Left ventricle myocardium inferior (tissue), 1 donor: ENCODE measurements at places on chromosomes 16 and 17. TPM values are rescaled to one million over a fixed set of nuclear protein-coding genes. Genes with fewer than 3 reads are reported as not detected.

GGT6 gene
- not detected for total RNA-seq

DNA sequence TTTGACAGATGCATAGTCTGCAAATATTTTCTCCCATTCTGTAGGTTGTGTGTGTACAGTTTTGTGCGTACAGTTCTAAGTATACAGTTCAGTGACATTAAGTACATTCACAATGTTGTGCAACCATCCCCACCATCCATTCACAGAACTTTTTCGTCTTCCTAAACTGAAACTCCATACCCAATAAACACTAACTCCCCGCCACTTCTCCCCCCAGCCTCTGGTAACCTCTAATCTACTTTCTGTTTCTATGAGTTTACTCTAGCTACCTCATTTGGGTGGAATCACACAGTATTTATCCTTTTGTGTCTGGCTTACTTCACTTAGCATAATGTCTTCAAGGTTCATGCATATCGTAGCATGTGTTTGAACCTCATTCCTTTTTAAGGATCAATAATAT, 14.3 kb downstream of the PIK3R5 start:
- DNase-seq, result no peak
- peaks cover 6% of the 10 kb centered on the region for H3K4me1 ChIP-seq
- no peak overlapping the region for H3K27ac ChIP-seq
- no peaks in the 10 kb centered on the region for H3K36me3 ChIP-seq
- peaks cover 47% of the 10 kb centered on the region for H3K27me3 ChIP-seq

DNA sequence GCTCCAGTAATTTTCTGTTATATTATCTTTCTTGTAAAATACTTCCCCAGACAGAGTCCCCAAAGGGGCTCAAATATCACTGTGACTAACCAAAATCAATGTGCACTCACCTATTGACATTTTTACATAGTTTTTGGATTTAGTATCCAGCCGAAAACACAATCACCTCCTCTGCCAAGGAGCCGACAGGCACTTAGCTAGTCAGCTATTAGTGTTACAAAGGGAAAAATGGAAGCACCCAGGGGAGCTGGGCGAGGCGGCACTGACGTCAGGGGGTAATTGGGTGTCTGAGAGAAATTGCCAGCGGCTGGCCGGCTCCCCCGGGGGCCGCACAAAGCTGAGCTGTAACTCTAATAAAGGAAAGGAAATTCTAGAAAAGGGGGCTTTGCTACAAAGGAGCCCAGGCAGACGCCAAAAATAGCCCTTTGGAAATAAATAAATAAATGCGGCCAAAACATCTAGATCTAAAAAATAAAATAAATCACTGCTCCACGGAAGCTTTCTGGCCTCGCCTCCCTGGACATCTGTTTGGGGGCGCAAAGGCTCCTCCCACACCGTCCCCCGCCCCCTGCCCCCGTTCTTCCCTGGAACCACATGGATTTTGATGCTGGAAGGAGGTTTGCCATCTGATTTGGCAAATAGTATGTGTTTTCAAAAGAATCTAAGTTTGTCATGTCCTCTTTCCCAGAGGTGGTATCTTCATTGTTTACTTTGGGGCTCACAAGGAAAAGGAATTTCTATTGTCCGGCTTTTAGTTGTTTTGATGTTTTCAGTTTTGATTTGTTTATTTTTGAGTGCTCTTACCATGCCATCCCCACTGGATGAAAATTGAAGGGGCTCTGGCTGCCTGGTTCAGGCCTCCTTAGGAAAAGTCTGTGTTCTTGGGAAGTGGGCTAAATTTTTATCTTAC, 156.7 kb downstream of the ZNF423 start:
- H3K4me3 ChIP-seq, result peak overlapping the region; percentile 40
- peaks cover 30% of the 10 kb centered on the region for H3K27me3 ChIP-seq
- peak; percentile 72 for DNase-seq
- peaks cover 57% of the 10 kb centered on the region for H3K4me1 ChIP-seq
- H3K27ac ChIP-seq, result peak overlapping the region; percentile 84

- no peaks in the 10 kb centered on the region for H3K27me3 ChIP-seq
- H3K36me3 ChIP-seq, result no peaks in the 10 kb centered on the region
- peaks cover 11% of the 10 kb centered on the region for H3K4me1 ChIP-seq
- no peak for DNase-seq
Measured at GRCh38 chr17:82677353-82677925, 21.1 kb downstream of the RAB40B start.

CCL4 gene
- total RNA-seq, result 0.91 TPM

GRCh38 chr16:85279825-85280545, 167.7 kb upstream of the CIBAR2 start:
- no peak overlapping the region for H3K27ac ChIP-seq
- no peaks in the 10 kb centered on the region for H3K36me3 ChIP-seq
- H3K4me3 ChIP-seq, result no peak overlapping the region
- H3K4me1 ChIP-seq, result peaks cover 8% of the 10 kb centered on the region

DNA sequence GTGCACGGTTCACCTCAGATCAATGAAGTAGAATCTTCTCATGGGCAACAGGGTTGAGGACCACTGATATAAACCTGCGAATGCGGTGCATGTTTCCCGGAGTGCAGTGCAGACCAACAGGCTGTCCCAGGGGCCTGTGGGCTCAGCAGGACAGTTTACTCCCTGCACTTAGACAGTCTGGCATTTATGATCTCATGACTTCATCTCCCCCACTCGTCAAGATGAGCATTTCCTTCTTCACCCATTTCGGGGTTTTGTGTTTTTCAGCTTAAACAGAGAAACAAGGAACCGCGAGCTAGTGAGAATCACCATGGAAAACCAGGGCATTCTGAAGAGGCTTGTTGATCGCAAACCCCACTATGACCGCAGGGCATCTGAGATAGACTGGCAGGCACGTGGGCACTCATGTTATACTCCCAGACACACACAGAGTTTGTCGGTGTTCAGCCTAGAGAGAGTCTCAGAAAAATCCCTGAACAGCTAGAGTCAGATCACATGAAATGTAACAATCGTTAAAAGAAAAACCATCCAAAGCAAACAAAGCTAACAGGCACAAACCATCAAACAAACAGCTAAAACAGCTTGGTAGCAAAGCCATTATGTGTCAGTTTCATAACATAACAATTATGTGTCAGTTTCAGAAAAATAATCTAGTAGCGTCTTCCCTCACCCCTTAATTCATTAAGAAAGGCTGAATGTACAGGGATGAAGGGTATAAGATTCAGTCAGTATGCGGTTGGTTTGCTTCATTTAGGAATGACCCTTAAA, 2.9 kb downstream of the CFAP97D1 start:
- H3K36me3 ChIP-seq, result no peaks in the 10 kb centered on the region
- DNase-seq, result no peak
- no peak overlapping the region for H3K4me3 ChIP-seq
- H3K4me1 ChIP-seq, result peaks cover 18% of the 10 kb centered on the region

GRCh38 chr17:4019275-4019674, 55.0 kb upstream of the ATP2A3 start:
- H3K27ac ChIP-seq, result no peak overlapping the region
- H3K4me1 ChIP-seq, result no peaks in the 10 kb centered on the region
- no peak for DNase-seq
- H3K36me3 ChIP-seq, result peaks cover 97% of the 10 kb centered on the region
- no peaks in the 10 kb centered on the region for H3K27me3 ChIP-seq
- no peak overlapping the region for H3K4me3 ChIP-seq

PRSS21 gene
- not detected for total RNA-seq

SGCA gene
- total RNA-seq, result 137 TPM

ZFHX3 gene
- 9.6 TPM for total RNA-seq

DNA sequence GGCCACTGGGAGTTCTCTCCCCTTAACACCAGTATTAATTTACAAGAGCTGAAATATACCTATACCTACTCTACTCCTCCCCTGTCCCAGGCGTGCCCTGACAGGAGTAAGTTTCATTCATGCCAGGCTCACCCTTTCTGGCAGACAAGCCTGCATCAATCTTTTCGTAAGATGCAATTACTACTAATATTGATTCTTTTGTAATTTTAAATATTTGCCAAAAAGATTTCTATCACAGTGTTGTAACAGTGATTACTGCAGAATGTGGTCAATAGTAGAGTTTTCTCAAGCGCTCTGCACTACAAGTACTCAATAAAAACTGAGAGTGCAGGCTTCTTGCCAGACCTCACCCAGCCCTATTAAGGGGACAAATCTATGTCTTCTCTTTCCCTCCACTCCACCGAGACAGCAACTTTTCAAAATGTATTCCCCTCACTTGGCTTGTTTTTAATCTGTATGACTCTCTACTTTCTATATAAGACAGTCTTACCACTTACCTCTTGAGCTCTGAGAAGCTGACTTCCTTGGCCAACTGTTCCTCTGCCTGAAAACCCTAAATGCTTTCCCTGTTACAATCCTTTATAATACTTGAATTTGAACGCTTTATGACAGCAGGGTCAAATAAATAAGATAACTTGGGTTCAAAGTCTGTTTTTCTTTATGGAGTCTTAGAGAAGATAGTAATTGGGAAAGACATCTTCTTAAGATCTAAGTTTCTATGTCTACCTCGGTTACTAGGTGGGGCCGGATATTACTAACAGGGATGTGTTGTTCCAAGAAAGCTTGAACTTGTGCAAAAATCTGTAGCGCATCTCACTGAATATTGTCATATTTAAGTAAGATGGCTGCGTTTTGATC, at the start of gene TMIGD1:
TMIGD1 (minus strand) TSS at position 555 of the 858 bp plus-strand sequence. CDS start 1,924 bp downstream, outside the sequence.
- H3K4me3 ChIP-seq, result no peak within 1 kb of the TSS
- H3K4me1 ChIP-seq, result no peaks in the 10 kb centered on the region
- H3K27ac ChIP-seq, result no peak within 1 kb of the TSS
- DNase-seq, result no peak
- H3K36me3 ChIP-seq, result no peaks in the 10 kb centered on the region

GRCh38 chr17:63701868-63702720, 2.2 kb upstream of the LIMD2 start:
- peak overlapping the region; percentile 74 for H3K4me3 ChIP-seq
- H3K4me1 ChIP-seq, result peaks cover 40% of the 10 kb centered on the region
- H3K36me3 ChIP-seq, result peaks cover 37% of the 10 kb centered on the region

DNA sequence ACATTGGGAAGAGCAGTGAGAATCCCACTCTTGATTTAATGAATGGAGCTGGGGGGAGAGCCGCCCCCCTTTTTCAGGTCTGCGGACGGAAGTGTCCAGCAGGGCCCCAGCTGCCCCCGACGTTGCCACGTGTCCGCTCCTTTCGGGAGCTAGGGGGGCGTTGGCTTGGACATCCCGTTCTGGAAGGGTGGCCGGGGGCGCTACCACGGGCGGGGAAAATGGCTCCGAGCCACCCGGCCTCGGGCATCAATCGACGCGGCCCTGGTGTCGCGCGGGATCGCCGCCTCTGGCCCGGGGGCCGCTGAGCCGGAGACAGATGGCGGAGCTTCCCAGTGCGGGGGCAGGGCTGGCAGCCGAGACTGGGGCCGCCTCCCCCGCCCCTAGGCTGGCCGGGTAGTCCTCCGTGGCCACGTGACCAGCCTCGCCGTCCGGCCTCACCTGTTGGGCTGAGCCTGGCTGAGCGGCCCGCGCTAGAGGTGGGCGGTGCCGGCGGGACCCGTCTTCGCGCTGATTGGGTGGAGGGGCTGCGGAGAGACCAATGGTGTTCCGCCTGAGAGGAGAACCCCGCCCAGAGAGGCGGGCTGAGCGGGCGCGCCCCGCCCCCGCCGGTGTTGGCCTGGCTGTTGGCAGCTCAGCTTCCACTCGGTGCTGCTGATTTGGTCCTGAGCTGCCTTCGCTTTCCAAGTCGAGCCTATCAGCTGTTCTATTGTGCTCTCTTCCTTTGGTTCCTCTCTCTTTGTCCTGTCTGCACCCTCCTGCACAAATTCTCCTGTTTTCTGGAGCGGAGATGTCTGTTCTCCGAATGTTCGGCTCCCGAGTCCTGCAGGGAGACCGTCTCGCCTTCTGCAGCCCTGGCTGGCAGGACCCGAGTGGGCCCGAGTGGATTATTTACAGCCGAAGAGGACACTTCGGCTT, 8.3 kb downstream of the HS3ST3B1 start:
- peak; percentile 89 for DNase-seq
- H3K27ac ChIP-seq, result peak overlapping the region; percentile 69
- H3K4me3 ChIP-seq, result peak overlapping the region; percentile 70
- H3K36me3 ChIP-seq, result no peaks in the 10 kb centered on the region
- H3K4me1 ChIP-seq, result peaks cover 43% of the 10 kb centered on the region

DNA sequence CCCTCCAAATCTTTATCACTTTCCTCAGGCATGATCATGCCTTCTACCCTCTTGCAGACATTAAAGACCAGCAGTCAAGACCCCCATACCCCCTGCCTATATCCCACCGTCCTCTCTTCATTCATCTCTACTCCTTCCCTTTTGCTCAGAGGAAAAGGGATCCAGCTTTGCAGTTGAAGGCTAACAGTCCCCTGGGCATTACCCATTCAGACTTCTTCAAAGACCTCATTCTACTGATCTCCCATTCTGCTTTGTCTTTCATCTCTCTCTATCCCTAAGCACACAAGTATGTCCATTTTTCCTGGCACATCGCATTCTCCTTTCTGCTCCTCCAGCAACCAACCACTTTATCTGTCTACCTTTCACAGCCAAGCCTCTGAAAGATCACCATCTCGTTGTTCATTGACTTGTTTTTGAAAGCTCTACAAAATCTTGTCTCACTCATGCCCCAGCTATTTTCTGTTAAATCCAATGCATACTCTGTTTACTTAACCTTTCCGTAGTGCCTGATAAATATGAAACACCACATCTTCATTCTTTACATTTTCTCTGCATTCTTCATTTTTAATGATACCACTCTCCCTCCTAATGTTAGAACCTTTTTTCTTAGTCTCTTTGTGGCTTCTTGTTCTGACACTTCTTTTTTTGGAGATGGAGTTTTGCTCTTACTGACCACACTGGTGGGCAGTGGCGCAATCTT, 14.1 kb upstream of the LCMT1 start:
- no peak overlapping the region for H3K27ac ChIP-seq
- H3K36me3 ChIP-seq, result no peaks in the 10 kb centered on the region

DNA sequence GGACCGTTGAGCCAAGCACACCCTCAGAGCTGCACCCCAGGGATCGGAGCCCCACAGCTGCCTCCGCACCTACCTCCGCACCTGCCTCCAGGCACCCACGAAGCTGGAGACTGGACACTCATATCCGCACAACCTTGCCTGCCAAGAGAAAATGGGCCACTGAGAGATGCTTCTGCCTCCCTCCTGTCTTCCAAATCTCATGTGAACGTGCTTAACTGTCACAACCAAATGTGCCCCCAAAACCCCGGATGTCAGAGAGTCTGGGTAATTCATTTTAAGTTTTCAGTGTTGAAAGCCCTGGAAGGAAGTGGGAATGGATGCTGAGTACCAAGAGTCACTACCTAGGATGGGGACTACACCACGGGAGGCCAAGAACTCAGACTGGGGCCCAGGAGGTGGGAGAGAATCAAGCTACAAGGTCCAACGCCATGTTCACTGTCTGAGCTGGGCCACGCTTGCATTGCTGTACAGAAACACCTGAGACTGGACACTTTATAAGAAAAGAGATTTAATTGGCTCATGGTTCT, 49.5 kb upstream of the MEAK7 start:
- no peaks in the 10 kb centered on the region for H3K36me3 ChIP-seq
- no peak overlapping the region for H3K4me3 ChIP-seq
- H3K27me3 ChIP-seq, result peaks cover 39% of the 10 kb centered on the region

GRCh38 chr17:26962255-26963162, 331.4 kb upstream of the WSB1 start:
- H3K27ac ChIP-seq, result no peak overlapping the region
- H3K4me3 ChIP-seq, result peak overlapping the region; percentile 32
- H3K4me1 ChIP-seq, result no peaks in the 10 kb centered on the region
- no peaks in the 10 kb centered on the region for H3K36me3 ChIP-seq
- DNase-seq, result no peak

- no peaks in the 10 kb centered on the region for H3K27me3 ChIP-seq
- H3K27ac ChIP-seq, result peak overlapping the region; percentile 61
- no peaks in the 10 kb centered on the region for H3K36me3 ChIP-seq
- no peak for DNase-seq
- H3K4me1 ChIP-seq, result peaks cover 21% of the 10 kb centered on the region
Measured at GRCh38 chr17:67509390-67510287, 132.6 kb downstream of the PITPNC1 start.

- no peaks in the 10 kb centered on the region for H3K27me3 ChIP-seq
- H3K36me3 ChIP-seq, result peaks cover 28% of the 10 kb centered on the region
- H3K27ac ChIP-seq, result peak overlapping the region; percentile 23
- H3K4me1 ChIP-seq, result peaks cover 22% of the 10 kb centered on the region
- DNase-seq, result no peak
Measured at GRCh38 chr16:71727551-71728324, 3.2 kb upstream of the PHLPP2 start.

PTRH2 gene
- 10.9 TPM for total RNA-seq
